Left ventricle myocardium superior (tissue), 1 donor: ENCODE measurements at places on chromosomes 1 and 21. TPM values are rescaled to one million over a fixed set of nuclear protein-coding genes. Genes with fewer than 3 reads are reported as not detected.
A peak's percentile ranks its signal among the peaks of the same experiment; 100 is the strongest.

DNA sequence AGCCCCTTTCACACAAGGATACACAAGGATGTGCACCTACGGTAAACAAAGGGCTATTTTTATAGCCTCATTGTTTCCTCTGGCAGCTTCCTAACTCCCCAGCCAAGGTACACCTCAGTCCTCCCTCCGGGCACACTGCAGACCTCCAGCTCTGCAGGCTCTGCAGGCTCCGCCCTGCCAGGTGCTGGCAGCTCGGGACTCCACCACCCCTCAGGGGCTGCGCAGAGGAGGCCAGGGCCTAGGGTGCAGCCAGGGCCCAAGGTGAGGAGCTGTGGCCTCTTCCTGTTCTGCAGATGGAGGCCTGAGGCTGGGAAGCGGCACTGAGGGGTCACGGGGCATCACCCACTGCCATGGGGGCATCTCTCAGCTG, 19.8 kb upstream of the CLSTN1 start:
- no peak for DNase-seq

- DNase-seq = no peak
These were observed 32.7 kb downstream of the PPP2R5A start for GRCh38 chr1:212317916-212318315.

DNA sequence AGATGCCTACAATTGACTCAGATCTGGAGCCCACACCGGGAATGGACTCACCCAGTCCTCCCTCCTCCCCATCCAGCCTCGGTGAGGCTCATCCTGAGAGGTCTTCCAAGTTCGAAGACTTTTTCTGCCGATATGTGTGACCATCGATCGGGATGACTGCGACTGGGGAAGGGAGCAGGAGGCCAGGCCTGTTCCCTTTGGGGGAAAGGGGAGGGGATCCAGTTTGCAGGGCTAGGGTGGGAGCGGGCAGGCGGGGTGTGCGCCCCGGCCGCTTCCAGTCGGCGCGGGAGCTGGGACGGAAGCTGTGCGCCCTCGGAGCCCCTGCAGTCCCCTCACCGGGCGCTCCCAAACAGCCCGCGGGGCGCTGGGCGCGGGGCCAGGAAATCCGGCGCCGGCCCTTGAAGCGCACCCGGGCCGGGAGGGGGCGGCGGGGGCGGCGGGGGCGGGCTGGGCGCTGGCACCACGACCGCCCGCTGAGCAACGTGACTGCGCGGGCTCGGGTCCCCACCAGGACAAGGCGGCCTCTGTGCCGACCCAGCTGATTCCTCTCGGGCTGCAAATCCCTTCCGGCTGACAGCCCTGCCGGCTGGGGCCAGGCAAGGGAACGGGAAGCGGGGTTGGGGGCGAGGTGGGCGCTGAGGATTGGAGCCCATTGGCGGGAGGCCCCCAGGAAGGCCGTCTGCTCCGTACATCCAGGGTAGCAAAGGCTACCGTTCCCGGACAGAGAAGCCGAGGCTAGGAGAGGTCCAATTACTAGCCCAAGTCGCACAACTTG, 103.9 kb downstream of the EBNA1BP2 start:
- DNase-seq = peak; percentile 62

GRCh38 chr1:64243757-64244080, 40.3 kb downstream of the UBE2U start:
- no peak for DNase-seq

DNA sequence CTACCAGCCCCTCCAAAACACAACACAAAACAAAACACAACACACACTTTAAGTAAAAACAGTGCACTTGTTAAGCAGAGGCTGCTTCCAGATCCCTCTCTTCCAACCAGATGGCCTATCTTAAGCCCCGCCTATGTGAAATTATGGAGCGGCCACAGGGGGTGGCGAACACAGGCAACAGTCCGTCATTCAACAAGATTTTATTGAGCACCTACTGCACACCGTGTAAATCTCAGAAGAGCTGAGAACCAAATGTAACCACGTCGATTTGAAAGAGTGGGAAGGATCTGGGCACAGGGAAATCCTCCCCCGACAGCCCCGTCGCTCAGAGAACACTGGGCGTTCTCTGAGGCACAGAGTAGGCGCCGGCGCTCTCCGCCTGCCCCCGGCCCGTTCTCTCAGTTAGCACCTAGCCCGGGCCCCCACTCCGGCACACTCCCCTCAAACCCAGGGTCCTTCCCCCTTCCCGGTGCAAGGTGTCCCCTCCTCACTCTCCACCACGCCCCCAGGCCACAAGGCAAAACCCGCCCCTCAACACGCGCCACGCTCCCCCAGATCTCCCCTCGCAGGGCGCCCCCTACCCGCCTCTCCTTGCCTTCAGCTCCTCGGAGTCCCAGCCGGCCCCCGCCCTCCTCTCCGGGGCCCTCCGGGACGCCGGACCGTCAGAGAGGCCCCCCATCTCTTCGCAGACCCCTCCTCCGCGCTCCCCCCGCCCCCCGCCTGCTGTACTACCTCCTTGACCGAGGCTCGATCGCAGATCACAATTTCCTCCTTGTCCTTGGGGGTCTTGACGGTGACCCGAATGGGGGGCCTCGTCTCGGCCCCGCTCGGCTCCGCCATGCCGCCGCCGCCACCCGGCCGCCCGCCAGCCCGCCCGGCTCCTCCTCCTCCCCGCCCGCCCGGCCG, 483 bp downstream of the UBQLN4 start:
- DNase-seq = peak; percentile 72

DNA sequence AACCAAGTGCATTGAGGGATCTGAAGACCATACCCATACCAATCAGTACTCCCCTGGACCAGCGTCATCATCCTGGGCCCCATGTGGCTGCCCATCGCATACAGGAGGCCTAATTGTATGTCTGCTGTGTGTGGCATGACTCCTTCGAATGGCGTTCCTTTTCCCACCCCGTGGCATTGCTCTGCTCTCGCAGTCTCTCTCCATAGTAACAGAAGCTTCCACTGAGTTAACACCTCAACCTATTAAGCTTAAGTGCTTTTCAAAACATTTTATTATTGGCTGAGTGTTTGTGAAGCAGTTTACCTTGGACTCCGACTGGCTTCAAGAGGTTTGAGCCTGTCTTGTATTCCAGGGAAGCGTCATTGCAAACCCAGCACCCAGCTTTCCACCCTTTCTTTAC, 187.1 kb upstream of the LMO4 start:
- DNase-seq = no peak

Gene SPRR4
- not detected for total RNA-seq

Gene GPR61
- total RNA-seq = 0.07 TPM

Gene NUDT4B
- total RNA-seq = not detected

Gene RPE65
- total RNA-seq = not detected

Gene AIRE
- total RNA-seq = not detected

Gene LCE1F
- not detected for total RNA-seq
